ENCODE measurements at places on chromosomes 1 and 21.

DNA sequence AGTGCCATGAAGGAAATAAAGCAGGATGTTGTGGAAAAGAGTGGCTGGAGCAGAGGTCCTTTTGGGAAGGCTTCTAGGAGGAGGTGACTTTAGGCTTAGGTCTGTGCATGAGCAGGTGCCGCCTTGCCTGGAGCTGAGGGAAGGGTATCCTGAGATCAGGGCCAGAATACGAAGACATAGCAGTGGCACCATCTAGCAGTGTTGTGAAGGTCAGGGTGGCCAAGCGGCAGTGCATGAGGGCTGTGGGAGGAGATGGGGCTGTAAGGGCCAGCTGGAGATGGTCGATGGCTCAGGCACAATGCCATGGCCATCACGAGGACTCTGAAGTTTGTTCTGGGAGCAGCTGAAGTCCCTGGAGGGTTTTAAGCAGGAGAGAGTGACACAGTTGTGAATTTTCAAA, 219.5 kb downstream of the PTPRU start:
- DNase-seq = no peak

- DNase-seq = no peak
Observed at GRCh38 chr1:219574484-219575087, 38.3 kb downstream of the ZC3H11B start.

DNA sequence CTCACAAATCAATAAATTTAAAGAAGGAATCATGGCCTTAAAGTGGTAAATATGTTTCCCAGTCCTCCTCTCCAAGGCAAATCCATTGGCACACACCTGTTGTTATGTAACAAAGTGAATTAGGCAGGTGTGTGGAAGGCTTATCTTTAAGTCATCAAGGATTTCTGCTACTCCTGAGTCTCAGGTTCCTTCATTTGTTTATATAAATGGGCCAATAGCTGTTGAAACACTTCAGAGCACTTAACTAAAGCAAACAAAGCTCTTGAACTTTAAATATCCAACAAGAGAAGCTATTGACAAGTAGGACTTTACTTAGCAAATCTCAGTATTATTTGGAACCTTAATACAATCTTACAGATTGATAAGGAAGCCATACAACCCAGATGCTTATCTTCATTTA, 99.3 kb upstream of the ESRRG start:
- DNase-seq = no peak

DNA sequence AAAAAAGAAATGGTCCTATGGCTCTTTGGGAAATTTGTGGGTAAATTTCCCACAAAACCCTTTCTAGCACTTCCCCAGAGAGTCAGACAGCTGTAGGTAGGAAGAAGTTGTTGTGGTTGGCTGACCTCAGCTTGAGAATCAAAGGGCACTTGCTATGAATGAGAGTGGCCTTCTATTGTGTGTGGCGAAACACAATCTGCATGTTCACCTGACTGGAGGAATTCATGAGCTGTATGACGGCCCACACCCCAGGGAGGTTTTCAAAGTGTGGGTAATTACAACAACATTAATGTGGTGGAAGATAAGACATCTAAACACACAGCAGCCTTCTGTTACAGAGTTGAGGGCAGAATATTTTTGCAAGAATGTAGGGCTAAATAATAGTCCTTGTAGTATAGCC, 38.8 kb downstream of the NGF start:
- DNase-seq = no peak

DNA sequence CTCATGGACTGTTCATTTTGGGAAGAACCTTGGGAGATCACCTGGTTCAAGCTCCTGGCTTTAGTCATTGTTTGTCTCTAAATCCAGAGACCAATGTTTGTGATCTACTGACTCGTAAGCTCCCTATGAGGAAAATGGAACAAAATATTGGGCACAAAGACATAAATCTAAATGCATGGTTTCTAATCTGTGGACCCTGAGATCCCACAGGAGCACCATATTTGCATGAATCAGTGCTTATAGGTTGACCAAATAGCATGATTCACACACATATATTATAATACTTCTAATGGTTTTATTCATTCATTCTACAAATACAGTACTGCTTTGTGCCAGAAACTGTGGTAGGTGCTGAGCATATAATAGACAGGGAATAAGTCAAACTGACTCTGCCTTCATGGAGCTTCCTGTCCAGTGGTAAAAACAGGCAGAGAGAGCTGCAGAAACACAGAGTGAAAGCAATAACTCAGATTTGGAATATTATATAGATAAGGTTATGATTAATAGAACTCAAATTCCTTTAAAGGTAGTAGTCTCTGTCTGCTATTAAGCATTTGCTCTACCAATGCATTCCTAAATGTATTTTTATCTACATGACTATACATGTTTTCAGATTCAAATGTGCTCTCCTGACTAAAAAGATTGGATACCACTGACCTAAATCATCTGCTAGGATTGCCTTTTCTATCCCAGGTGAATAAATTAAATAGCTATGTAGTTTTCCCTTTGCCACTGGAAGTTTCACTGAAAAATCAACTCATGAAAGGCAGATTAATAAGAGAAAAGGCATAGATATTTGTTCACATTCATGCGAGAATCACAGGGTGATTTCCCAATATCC, 198.6 kb upstream of the CAMK1G start:
- no peak for DNase-seq

- DNase-seq = no peak
Observed at GRCh38 chr1:110067893-110068645, 2.4 kb downstream of the ALX3 start.

DNA sequence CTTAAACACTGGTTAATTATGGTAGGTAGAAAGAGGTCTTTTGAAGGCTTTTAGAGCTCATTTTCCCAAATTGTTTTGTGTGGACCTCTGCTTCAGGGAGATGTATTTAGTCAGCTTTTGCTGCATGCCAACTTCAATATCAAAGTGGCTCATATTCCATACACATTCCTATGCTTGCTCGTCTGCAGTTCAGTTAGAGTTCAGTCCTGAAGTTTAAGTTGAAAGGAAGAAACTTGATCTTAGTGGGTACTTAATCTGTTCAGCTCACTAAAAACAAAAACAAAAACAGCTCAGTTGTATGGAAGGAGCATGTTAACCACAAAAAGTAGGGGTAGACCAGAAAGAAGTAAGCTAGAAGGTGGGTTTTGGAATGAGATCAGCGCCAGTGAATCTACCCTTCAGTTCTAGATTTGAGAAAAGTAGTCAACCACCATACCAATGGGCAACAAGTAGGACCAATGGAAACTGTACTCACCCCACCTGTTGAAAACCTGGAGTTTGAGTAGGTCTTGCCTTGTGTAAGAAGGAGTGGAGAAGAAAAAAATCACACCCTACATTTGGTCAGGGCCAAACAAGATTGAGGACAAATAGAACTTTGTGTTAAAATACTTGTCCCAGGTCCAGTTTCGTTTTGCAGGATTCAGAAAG, 58.0 kb downstream of the LEPR start:
- DNase-seq = no peak

DNA sequence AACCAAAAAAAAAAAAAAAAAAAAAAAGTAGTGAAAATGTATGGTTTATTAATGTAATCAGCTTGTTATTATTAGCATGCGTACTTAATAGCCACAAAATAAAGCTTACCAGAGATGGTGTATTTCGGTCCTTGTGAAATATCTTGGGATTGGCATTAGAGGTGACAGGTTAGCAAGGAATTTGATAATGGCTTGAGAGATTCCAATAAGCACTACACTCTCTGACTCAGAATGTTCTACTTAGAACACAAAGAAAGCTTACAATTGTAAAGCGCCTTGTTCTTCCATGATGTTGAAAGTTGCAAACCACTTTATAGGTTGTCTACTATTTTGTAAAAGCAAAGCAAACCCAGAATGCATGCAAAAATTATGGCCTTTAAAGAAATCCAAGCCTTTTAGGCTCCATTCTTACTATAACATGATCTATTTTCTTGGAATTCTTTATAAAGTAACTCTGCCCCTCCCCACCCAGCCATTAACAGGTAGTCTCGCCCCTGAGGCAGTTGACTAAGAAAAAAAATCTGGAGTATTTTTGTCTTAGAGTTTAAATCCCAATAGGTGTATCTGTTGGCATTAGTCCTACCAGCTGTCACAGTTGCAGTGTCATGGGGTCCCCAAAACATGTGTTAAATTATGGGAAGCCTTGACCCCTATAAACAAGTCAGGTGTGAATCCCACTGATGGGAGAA, 129.2 kb downstream of the DHRS3 start:
- no peak for DNase-seq

DNA sequence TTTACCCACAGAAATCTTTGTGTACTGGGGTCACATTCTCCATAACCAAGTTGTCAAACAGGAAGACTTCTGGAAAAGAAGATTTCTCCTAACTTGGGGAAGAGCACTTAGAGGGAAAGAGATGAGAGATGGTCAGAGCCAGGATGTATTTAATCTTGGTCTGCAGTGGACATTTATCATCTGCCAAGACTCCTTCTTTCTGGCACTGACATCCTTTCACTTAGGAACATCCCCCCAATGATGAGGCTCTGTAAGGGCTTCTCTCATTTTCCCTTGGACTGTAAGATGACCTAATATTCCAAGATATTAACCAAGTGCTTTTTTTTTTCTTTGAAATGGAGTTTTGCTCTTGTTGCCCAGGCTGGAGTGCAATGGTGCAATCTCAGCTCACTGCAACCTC, 39.3 kb upstream of the IGSF3 start:
- no peak for DNase-seq

DNA sequence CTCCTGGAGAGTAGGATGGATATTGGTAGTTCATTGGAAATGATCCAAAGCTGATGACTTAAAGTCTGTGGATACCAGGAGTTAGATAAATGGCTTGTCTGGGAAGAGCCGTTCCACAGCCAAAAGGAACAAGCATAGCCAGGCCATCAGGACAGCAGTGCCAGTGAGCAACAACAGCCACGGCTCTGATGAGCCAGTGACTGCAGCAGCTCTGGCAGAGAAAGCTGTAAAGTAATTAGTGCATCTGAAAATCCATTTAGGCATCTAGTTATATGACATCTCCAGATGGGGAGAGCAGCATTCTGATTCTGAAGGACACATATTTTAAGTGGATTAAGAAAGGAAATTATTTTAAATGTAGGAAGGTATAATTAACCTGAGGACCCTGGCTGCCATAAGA, 256.2 kb upstream of the PLXNA2 start:
- DNase-seq = no peak

GRCh38 chr21:42480736-42481135, 15.3 kb downstream of the RSPH1 start:
- DNase-seq = no peak

DNA sequence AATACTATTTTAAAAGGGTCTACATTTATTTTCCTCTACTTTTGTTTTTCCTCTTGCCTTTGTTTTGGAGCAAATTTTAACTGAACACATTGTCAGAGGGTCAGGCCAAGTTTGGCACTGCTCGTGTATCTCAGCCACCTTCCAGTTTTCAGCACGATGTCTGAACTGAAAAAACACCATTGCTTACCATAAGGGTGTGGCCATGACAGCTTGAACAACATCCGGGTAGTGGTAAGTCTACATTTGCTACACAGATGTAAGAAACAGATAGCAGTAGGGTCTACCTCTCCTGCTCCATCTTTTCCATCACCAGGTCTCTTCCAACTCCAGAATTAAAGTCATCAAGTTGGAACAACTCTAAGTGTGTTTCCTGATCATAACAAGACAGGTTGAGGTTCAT, 4.2 kb downstream of the HIVEP3 start:
- no peak for DNase-seq

DNA sequence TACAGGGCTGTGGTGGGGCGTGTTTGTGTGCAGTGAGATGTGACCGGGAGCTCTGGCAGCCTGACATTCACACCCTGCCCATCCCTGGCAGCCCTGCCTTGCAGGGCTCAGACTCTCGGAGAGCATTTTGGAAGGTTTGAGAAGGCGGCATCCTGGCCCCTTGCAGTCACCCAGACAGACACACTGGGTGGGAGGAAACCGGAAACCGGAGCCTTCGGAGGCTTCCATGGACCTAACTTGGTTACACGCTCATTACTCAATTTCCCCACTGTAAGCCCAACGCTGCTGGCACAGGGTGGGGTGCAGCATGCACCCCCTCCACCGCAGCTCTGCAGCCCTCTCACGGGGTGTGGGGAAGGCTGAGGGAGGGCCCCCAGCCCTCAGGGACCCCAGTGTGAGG, 22.2 kb upstream of the RSPO1 start:
- DNase-seq = no peak

GRCh38 chr1:56401191-56401590, 178.2 kb downstream of the PLPP3 start:
- DNase-seq = no peak

- DNase-seq = peak; percentile 53
Observed at GRCh38 chr21:38475519-38475918, 22.8 kb downstream of the ERG start.

DNA sequence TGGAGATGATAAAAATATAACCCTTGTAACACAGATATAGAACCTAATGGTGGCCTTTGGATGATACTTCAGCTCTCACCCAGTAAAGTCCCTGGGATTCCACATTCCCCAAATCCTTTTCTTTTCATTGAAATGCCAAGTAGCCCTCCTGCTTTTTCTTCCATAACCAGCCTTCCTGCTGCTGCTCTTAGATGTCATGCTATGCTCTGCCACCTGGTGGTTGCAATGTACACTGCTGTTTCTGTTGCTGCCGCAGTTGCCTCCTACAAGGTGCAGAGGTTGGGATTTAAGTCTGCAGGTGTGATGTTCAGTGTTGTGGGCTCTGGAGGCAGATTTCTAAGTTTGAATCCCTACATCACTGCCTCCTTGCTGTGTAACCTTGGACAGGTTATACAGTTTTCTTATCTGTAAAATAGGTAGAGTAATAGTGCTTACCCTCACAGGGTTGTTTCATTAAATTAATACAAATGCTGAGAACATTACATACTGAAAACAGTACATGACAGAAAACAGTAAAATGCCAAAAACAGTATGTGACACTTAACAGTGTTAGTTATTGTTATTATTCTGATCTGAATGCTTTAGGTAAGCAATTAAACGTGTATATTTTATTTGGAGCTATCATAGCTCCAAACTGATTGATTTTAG, 64.3 kb downstream of the CAMSAP2 start:
- DNase-seq = peak; percentile 84

DNA sequence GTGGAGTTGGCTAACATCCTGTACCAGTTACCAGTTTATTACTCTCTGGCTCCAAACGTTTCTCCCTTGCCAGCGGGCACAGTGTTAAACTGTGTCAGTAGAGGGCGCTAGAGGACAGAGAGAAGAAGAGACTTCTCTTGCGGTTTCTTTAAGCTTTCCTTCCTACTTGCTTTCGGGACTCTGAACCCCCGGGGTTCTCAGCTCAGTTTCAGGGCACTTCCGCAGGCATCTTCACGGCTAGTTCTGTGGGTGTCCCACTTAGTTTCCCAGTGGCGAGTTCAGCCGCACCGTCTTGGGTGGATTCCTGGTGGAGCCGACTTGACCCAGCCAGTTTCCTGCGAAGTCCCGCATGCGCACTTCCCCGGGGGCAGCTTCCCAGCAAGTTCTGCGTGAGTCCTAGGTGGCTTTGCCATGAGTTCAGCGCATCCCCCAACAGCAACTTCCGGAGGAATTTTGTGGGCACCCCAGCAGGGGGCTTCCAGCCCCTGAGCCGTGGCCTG, 37.9 kb upstream of the BTG2 start:
- peak; percentile 96 for DNase-seq
